ENCODE measurements at places on chromosomes 1 and 21.

- DNase-seq = no peak
Measured at GRCh38 chr1:2226525-2227345, 1.4 kb upstream of the SKI start.

DNA sequence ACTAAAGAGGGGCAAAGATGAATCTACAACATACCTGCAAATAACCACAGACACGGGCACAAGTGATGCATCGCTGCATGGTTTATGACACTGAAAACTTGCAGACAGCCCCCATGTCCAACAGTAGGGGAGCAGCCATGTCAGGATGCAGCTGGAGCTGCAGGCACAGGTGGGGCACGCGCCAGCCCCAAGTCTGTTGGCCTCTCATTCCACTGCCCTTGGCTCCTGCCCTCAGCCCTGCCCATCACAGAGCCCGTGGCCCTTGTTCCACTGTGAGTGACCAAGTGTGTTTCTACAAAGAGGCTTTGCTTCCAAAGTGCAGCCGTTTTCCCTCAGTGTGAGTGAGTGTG, 3.2 kb upstream of the PADI4 start:
- DNase-seq = no peak

GRCh38 chr1:47527653-47528272, 89.9 kb downstream of the FOXD2 start:
- DNase-seq = no peak

DNA sequence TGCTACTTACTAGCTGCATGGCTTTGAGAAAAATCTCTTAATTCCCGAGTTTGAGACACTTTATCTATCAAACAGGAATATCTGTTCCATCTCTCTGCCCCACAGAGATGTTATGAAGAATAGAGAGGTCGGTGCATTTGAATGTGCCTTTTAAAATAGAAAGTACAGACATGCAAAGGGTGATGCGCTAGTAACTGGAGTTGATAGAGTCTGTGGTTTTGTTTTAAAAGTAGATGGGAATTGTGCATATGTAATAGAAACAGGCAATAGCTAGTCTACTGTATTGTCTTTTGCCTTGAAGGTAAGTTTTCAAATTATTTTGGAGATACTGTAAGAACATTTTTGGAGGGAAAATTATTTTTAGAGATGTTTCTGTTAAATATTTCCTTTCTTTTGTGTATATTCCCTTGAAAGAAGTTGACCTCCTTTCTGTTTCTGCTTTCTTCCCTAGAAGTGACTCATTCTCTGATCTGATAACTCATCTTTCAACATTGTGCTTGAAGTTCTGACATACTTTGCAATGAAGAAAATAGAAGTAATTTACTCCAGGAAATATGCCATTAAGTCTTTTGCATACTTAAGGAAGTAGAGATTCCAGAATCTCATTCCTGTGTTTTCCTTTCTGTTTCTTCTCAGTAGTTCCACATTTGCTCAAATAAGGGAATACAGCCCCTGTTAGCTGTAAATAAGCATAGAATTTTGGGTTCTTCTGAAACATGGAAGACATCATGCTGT, 151.6 kb downstream of the SDCCAG8 start:
- no peak for DNase-seq

GRCh38 chr1:238658763-238659162, 727.6 kb upstream of the CHRM3 start:
- DNase-seq = no peak
